ENCODE measurements at places on chromosomes 11 and 22. TPM values are rescaled to one million over a fixed set of nuclear protein-coding genes. Genes with fewer than 3 reads are reported as not detected.

OR5D13 gene
- total RNA-seq, result not detected

PDGFB gene
- 3.8 TPM for total RNA-seq

SIK2 gene
- total RNA-seq, result 3.8 TPM

GAS2L1 gene
- 0.12 TPM for total RNA-seq

TMEM45B gene
- total RNA-seq, result 3.8 TPM

TRIM64 gene
- total RNA-seq, result not detected

KCNJ1 gene
- total RNA-seq, result not detected

ABCG4 gene
- 0.12 TPM for total RNA-seq

SCT gene
- total RNA-seq, result not detected

ARHGAP20 gene
- 0.19 TPM for total RNA-seq

Measured in activated naive CD4-positive, alpha-beta T cell treated with anti-CD3 and anti-CD28 coated beads for 36 hours (primary cell).